ENCODE measurements at places on chromosomes 13 and 19.

DNA sequence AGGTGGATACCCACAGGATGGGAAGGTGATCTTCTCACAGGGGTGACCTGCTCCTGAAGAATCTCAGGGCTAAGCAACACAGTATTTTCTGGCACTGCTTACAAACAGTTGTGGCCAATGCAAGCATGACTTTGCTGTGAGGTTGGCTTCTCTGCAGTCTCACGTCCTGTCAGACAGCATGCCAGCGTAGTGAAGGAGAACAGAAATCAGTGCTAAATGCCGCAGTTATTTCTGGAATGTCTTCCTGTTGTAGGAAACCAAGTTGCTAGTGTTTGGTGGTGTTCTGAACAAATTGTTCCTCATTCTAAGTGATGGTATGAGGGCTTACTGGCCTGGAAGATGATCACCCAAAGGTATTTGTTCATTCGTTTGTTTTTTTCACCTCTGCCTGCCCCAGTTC is 320.1 kb downstream of the MTUS2 start:
- no peak for DNase-seq

DNA sequence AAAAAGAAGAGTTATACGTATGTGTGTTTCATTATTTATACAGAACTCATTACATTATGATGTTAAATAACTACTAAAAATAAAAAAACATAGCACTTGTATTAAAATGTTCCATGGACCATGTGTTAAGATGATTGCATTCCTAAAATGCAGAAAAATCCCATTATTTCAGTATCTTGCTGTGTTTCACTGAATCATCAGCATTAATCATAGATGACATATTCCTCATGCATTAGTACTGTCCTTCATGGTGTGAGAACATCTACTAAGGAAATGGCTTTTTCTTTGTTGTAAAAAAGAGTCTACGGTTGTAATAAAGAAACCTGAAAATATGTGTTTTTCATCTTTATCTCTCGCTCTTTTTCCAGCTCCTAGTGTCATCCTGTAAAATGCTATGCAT is 416.5 kb downstream of the FGF14 start:
- DNase-seq = no peak

- no peak for DNase-seq
Measured at GRCh38 chr19:4624733-4625362, 14.5 kb upstream of the TNFAIP8L1 start.

DNA sequence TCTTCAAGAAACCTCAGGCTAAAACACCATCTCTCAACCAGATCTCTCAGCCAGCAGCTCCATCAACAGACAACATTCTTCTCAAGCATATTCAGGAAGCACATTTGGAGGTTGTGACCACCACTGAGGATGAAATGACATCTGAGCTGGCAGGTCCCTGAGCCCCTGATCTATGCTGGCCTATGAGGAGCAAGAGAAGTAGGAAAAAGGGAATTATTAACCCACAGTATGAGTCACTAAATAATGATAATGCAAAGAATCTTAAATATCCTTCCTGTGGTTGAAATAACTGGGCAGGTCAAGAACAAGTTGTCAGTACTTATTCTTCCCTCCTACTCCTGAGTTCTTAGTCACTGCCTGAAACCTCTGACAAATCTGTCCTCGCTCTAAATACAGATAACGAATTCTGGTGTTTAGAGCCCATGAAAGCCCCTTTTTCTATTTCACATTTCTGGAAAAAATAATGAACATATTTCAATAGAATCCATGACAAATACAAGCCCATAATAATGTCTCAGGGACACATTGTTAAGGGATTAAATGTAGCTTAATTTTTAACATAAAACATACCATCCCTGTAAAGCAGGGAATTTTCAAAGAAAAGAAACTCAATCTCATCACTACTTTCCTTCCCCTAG is 225.8 kb upstream of the IRS2 start:
- DNase-seq = no peak

DNA sequence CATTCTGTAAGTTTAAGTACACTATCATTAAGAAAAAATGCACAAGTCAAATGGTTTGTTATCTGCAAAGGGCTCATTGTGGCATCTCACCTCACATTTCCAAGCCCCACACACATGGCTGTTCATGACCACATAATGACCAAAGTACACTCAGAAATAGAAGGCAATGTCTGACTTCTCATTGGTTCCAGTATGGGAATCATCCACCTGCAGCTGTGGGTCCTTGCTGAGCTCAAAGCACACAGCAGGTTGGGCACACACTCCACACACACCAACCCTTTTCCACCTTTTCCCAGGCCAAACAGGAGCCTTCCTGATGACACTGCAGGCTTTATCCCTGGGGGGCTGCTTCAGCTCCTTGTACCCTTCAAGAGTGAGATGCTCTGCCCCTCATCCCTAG is 11.8 kb downstream of the CLC start:
- no peak for DNase-seq

DNA sequence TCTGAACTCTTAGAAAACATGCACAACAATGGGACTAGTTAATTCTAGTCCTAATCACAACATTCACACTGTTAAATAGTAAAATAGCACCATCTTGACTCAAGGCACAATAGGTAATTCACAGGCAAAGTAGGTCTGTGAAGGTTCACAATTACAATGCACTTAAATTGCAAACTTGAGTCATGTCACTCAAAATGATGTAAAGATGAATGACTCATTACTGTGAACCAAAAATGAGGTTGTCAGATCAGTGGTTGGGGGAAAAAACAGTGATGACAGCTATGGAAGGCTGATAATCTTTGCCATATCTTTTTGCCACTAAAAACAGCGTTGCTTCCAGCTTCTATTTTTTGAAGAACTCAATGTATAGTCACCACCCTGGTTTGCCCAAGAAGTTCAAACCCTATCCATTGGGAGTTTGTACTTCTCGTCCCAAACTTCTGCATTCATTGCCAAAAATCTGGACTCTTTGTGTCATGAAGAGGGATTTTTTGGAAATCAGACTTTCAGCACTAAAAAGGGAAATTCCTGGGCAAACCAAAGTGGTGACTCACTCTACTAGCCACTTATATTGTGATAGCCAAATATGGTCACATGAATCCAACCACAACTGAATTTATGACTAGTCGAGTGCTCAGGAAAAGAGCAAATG is 200.9 kb upstream of the TMTC4 start:
- DNase-seq = no peak

- DNase-seq = no peak
Measured at GRCh38 chr19:33324628-33325027, 22.3 kb upstream of the CEBPA start.

DNA sequence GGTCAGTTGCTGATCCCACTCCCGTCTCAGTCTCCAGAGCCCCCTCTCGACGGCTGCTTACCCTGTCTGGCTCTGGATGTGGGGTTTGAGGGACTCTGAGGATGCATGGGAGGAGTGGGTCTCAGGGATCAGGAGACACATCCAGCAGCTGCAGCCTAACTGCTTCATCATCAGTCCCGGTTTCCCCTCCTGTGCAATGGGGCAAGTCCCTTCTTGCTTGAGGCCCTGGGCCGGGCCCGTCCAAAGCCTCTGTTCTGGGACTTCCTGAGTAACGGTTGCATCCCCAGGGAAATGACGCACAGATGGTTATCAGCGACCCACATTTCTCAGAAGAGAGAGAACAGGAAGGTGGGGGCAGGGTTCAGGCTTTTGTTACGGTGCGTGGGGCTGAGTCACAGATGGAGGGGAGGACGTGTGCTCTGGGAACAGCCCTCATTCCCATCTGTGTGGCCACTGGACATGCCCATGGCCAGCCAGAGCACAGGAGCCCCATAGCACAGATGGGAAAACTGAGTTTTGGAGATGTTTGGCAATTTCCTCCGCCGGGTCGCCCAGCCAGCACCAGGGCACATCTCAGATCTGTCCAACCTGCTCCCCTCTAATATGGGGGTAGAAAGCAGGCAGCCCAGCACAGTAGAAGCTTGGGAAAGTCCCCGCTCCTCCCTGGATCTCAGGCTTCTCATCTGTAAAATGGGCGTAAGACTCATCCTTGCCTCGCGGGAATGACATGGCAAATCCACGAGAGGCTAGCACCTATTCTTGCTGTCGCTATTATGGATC is 19.3 kb downstream of the GNA15 start:
- DNase-seq = peak; percentile 90

GRCh38 chr19:30731591-30731990 is 359.4 kb downstream of the ZNF536 start:
- no peak for DNase-seq

GRCh38 chr13:98324105-98324504 is 147.0 kb upstream of the RNF113B start:
- no peak for DNase-seq

- DNase-seq = no peak
Measured at GRCh38 chr13:51047434-51048165, 63.5 kb downstream of the C13orf42 start.

- no peak for DNase-seq
Measured at GRCh38 chr13:114031631-114032030, 57.8 kb upstream of the C13orf46 start.

GRCh38 chr19:30653646-30654386 is 281.6 kb downstream of the ZNF536 start:
- DNase-seq = no peak

DNA sequence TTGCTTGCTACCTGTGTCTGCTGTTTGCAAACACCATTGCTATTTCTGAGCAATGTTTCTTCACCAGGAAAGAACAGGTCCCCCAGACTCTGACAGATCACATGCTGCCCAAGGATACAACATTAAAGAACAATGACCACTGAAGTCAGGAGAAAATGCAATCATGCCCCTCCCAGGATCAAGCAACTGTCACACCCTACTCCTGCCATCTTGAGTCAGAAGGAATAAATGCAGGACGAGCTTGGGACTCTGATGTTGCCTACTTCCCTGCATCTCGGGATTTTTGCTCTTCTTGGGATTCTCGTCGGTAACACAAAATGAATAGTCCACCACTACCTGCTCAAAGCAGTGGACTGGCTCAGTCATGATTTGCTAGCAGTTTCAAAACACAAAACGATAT is 490.6 kb downstream of the COG6 start:
- DNase-seq = no peak

DNA sequence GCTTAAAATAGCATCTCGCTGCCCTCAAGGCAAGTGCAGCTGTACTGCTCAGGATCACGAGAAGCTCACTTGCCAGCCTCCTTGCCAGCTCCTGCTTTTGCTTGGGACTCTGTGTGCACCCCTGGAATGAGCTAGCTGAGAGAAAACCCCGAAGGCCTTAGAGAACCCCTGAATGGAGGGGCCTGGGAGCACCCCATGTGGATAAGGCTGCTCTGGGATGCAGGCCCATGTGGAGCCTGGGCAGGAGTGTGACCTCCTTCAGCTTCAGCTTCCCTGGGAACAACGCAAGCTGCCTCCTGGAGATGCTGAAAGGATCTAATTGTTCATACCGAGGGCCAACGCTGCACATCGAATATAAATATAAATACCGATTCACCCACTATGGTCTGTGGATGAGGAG is 109.2 kb downstream of the HSPH1 start:
- DNase-seq = no peak

GRCh38 chr19:17101686-17102628 is 26.4 kb downstream of the MYO9B start:
- DNase-seq = no peak

DNA sequence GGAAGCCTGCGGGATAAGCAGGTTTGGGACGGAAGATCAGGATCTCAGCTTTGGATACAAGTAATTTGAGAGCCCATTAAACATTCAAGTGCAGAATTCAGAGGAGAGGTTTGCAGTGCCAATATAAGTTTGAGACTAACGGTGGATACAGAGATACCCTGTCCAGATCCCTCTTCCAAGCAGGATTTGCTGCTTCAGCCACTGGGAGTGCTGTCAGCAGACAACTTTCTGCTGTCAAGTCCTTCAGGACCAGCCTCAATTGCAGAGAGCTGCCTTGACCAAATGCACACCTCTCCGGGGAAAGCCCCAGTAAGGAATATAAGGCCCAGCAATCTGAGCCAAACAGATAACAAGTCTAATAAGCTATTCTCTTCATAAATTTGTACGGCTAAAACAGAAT is 46.1 kb upstream of the ZNF780A start:
- no peak for DNase-seq

- no peak for DNase-seq
Measured at GRCh38 chr19:35719402-35720162, 1.8 kb downstream of the KMT2B start.

DNA sequence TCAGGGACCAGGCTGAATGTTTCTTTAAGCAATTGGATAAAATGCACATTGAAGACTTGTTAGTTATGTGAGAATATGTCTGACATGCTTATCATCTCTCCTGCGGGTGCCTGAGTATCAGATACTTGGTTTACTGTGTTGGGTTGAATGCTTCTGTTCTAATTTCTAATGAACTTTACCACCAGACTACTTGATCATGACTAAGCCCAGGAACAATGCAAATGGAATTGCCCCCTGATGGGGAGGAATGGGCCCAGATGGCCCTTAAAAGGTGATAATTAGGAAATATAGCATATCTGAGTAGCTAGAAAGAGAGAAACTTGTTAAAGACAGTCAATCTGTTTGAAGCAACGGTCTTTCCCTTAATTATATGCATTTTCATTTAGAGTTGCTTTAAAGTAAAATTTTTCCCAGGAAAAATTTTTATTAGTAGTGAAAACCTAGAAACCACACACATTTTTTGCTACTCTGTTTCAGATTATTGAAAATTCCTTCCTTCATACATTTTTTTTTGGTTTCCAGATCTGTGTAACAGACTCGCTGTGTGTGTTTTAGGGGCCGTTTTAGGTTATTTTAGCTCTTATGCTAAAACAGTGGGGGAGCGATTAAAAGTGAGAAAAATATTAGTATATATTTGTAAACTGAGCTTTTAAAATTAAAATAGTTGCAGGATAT is 186.6 kb downstream of the TM9SF2 start:
- DNase-seq = no peak

DNA sequence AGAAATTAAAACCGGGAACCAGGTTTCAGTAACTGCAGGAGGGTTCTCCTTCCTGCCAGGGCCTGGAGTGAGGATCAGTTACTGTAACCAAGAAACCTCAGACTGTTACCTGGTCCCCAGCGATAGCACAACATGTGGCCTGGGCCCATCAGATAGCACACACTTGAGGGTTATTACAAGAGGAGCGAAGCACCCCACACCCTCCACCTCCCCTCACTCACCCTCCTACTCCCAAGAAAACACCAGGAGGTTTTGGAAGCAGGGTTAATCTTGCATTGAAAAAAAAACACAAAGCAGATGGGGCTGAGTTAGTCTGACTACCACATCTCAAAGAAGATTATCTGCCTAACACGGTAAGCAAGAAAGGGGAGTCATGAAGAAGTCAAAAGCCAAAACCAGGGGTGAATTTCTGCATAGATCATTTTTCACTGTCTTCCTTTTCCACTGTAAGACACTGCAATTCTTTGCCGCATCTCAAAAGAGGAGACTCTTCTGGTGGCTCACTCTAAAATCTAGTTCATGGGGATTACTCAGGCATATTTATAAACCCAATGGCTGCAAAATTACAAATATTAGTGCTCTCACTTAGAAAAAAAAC is 75.9 kb upstream of the DOCK9 start:
- no peak for DNase-seq
